ENCODE measurements at places on chromosomes 12 and 14. TPM values are rescaled to one million over a fixed set of nuclear protein-coding genes. Genes with fewer than 3 reads are reported as not detected.
A peak's percentile ranks its signal among the peaks of the same experiment; 100 is the strongest.

DNA sequence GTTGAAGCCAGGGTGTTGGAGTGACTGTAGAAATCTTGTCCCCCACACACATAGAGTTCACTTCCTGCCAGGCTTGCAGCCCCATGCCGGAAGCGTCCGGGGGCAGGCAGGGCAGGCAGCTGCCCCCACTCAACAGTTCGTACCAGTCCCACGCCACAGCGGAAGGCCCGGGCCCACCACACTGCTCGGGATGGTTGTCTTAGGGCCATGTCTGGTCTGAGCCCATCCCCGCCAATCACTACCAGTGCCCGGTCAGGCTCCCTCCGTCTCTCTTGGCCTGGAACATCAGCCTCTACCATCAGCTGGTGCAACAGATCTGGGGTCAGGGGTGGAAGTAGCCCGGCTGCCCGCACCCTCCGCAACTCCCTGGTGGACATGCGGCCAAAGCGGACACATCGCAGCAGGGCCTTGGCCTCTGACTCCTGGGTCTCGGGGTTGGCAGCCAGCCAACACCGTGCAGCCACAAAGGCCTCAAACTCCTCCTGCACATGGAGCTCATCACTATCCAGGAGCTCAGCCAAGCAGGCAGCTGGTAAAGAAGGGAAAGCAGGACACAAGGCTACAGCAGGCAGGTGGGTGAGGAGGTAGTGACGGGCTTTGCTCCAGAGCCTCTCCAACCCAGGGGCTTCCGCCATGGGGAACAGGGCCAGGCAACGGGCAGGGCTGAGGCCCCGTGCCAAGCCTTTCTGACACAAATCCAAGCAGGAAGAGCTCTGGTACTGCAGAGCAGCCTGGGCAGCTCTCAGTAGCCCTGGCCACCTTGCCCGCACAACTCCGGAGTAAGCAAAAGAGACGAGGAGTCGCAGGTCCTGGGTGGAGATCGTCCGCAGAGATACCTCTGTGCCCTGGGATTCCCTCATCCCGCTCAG is 5.9 kb downstream of the KLHL33 start:
- no peak for DNase-seq

DNA sequence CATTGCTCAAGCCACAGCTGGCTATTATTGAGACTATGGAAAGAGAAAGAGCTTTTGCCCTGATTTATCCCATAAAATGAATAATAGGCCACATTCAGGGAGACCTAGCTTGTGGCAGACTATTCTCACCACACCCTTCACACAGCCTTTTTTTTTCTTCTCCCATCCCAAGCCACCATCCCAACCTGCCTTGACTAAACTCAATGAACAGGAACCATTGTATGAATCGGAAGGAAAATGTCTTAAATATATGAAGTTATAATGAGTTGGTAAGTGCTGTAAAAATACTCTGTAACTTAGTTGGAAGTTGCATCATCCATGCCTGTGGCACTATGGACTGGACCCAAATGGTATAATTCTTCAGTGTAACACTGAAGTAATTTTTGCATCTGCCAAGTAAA is 338.4 kb downstream of the RAD51B start:
- DNase-seq: peak; percentile 41

DNA sequence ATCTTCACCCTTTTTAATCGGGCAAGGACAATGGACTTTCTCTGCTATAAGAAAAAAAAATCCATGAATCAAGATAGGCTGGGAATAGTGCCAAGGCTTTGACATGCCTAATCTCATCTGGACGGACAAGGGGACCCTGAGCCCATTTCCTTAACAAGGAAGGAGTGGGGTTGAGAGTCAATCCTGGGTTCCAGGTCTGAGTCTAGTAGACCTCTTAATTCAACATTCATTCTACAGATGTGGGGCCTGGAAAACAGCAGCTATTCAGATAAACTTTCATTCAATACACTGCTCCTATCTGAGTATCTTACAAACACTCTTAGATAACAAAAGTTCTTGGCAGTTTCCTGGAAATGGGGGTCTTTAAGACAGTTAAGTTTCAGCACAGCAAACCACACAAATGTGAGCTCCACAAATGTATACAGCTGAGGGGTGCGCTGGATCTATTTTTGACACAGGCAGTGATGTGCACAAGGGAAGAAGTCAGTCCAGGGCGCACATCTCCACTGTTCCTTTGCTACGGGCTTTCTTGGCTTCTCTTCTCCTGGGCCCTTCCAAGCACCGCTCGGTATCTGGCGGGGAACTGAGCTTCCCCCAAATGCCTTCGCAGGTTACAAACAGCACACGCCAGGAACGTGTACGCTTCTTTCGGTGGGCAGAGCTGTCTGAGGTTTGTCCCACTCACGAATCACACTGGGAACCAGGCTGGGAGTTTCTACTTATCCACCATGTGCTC is 82.2 kb upstream of the GPR68 start:
- DNase-seq: no peak

GRCh38 chr14:86221755-86222154 is 691.8 kb downstream of the FLRT2 start:
- peak; percentile 11 for DNase-seq

DNA sequence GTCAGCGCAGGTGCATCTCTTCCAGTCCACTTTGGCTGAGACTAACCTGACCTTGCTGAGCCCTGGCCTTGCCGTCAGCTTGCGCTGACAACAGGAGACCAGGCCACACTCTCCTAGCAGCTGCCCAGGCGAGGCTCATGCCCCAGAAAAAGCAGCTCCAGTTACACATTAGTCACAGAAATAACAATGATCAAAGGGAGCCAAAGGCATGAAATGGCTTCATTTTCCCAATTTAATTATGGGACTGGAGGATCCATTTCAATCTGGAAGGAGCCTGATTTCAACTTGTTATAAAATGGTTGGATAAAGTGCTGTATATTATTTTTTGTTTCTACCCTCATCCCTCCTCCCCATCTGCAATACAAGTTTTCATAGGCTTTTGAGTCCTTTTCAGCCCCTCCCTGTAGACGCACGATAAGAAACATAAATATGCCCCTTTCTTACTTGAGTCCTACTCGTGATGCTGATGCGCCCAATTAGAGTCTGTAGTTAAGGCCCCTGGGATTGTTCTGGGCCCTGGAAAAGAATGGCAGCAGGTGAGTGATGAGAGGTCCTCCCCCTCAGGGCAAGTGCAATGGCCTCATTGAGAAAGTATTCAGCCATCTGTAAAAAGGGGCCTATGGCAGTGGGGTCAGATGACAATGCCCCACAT is 376.0 kb downstream of the C12orf75 start:
- peak; percentile 14 for DNase-seq

DNA sequence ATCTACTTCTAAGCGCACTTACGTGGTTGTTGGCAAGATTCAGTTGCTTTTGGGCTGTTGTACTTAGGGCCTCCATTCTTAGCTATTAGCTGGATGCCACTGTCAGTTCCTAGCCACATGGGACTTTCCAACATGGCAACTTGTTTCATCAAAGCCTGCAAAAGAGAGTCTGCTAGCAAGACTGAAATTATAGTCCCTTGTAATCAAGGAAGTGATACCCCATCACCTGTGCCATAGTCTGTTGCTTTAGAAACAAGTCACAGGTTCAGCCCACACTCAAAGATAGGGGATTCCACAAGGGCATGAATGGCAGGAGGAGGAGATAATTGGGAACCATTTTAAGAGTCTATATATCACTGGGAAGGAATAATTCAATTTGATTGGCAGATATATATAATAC is 27.1 kb upstream of the SLC17A8 start:
- no peak for DNase-seq

GRCh38 chr14:31543969-31544799 is 17.0 kb upstream of the NUBPL start:
- no peak for DNase-seq

GRCh38 chr12:71867131-71867530 is 27.6 kb downstream of the TBC1D15 start:
- no peak for DNase-seq

DNA sequence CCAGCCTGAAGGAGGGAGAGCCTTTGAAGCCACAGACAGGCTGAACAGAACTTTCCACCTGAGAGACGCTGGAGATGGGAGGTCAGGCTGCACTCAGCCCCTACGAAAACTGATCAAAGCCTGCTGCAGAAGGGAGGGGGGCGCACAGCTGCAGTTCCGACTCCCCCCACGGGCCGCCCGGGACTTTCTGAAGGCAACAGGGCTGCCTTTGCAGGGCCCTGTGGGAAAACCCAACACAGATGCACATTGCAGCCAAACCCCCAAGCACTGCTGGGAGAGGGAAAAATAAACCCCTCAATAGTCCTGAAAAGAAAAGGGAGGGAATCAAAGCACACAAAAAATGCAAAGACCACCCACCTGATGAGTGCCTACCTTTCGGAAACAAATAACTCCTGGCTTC is 290.6 kb downstream of the ZFP36L1 start:
- no peak for DNase-seq

GRCh38 chr14:99315197-99315596 is 43.2 kb upstream of the BCL11B start:
- no peak for DNase-seq

Gene SERPINA1
- total RNA-seq: 27.3 TPM

Gene POTEM
- total RNA-seq: not detected

Gene MMP17
- total RNA-seq: 10.8 TPM

Gene MMAB
- total RNA-seq: 68.3 TPM

Gene DCN
- 129 TPM for total RNA-seq

Gene MDGA2
- total RNA-seq: not detected

Gene ZC2HC1C
- 0.99 TPM for total RNA-seq

Gene KRT78
- total RNA-seq: not detected

Gene BICDL1
- total RNA-seq: not detected

Gene NANOG
- not detected for total RNA-seq

Gene JDP2
- 78.4 TPM for total RNA-seq

Data from MG63 (cell line).